ENCODE measurements at places on chromosomes 2 and 18. TPM values are rescaled to one million over a fixed set of nuclear protein-coding genes. Genes with fewer than 3 reads are reported as not detected.
A peak's percentile ranks its signal among the peaks of the same experiment; 100 is the strongest.

- no peak for DNase-seq
Measured at GRCh38 chr2:156430236-156430979, 5.8 kb upstream of the GPD2 start.

CD207 gene
- total RNA-seq, result not detected

CDK15 gene
- total RNA-seq, result 0.18 TPM

DNA sequence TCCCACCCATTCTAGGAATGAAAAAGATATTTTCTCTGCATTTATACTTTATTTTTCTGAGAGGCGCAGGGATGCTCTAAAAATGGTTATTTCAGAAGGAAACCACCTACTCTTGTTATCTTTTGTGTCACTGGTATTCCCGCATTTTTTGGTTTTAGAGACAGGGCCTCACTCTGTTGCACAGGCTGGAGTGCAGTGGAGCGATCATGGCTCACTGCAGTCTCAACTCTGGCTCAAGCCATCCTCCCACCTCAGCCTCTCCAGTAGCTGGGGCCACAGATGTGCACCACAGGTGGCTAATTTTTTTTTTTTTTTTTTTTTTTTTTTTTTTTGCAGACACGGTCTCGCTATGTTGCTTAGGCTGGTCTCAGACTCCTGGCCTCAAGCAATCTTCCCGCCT, 135.9 kb downstream of the NCK2 start:
- no peak for DNase-seq

ABCB11 gene
- total RNA-seq, result 2.6 TPM

DNA sequence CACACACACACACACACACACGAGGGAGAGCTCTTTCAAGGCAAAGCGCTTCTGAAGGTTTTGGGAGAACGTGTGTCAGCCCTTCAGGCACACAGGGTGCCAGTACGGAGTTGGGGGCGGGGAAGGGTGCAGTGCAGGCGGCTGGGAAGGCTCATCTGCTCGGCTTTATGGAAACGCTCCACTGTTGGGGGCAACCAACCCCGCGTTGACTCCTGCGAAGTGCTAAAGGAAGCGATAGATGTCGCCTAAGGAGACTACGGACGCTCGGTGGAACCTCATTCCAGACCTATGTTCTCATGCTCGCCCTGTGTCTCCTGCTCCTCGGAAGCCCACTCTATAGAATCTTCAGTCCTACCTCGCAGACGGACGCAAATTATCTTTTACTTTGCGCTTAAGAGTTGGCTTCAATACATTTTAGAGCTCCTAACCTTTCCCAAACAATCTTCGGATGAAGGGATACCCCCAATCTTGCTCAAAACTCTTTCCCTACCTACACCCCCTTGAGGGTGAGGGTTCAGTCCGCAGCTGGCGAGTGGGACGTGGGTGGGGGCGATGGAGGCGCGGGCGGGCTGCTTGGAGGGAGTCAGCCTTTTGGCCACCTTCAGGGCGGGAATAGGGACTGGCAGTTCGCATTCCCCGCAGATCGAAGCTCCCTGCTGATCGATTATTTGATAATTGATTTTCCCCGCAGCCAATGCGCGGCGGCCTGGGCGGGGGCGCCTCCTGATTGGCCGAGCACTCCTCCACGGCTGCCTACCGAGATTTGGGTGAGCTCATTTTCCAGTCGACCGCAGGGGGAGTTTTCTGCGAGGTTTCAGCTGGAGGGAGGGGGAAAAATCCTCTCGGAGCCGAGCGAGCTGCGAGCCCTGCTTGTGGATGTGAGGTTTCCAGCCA, 1.9 kb upstream of the MEIS1 start:
- DNase-seq, result peak; percentile 96

DNA sequence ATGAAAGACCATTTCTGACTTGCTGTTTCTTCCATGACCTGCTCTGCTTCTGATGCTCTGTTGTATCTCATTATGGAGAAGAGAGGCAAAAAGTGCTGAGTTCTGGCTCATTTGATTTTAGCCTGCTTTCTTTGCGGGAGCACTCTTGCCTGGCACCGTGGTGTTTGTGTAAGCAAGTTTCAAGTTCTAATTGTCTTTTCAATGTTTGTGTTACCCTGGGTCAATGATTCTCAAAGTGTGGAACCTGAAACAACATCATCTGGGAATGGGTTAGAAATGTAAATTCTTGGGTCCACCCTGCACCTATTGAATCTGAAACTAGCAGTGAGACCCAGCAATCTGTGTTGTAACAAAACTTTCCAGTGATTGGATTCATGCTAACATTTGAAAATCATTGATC, 85.5 kb upstream of the STON1 start:
- DNase-seq, result no peak

- peak; percentile 47 for DNase-seq
Measured at GRCh38 chr2:10447300-10447894, 730 bp downstream of the ODC1 start.

CYP26B1 gene
- total RNA-seq, result 47.5 TPM

UGT1A10 gene
- total RNA-seq, result not detected

CABLES1 gene
- total RNA-seq, result 7.0 TPM

- no peak for DNase-seq
Measured at GRCh38 chr2:205734436-205735037, 52.2 kb downstream of the NRP2 start.

DNA sequence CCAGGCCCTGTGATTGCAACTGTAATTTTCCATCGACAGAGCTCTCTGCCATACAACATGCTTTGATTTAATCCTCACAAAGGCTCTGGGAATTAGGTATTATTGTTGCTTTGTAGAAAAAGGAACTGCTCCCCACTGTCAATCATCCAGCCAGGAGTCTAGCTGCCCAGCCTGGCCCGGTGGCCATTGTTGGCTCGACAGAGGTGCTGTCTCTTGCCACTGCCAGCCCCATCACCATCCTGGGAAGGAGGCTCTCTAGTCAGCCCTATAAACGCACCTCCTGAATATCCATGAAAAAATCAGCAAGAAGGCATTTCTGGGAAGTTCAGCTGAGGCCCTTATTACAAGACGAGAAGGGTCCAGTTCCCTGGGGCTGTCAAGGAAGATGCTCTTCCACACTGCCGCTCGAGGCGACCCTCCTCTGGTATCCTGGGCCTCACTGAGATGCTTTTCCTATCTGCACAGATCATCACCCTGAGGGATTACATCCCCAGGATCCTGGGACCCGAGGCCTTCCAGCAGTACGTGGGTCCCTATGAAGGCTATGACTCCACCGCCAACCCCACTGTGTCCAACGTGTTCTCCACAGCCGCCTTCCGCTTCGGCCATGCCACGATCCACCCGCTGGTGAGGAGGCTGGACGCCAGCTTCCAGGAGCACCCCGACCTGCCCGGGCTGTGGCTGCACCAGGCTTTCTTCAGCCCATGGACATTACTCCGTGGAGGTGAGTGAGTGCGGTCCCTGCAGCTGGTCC, 71.0 kb downstream of the TPO start:
- DNase-seq, result no peak

GRCh38 chr2:202135091-202135874, 62.2 kb downstream of the KIAA2012 start:
- no peak for DNase-seq

DNA sequence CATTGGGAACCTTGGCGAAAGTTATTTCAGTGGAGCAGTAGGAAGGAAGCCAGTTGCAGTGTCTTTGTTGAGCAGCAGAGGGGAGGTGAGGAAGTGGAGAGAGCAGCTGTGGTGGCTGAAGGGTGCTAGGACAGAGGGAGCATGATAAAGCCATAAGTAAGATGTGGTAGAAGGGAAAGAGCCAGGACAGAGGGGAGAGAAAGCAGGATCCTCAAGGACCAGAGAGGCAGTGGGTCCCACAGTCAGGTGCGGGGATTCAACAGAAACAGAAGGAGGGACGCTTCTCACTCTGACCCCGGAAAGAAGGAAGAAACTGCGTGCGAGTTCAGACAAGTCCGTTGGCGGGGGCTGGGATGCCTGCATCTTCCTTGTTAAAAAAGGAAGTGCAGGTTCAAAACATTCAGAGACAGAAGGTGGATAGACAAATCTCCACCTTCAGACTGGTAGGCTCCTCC, at the start of gene CXCR2:
Gene CXCR2 (plus strand): TSS at position 403 of the 455 bp plus-strand sequence. CDS start 8,774 bp downstream, outside the sequence.
- no peak for DNase-seq

RAMP1 gene
- 4.6 TPM for total RNA-seq

TNS1 gene
- total RNA-seq, result 18.7 TPM

DNA sequence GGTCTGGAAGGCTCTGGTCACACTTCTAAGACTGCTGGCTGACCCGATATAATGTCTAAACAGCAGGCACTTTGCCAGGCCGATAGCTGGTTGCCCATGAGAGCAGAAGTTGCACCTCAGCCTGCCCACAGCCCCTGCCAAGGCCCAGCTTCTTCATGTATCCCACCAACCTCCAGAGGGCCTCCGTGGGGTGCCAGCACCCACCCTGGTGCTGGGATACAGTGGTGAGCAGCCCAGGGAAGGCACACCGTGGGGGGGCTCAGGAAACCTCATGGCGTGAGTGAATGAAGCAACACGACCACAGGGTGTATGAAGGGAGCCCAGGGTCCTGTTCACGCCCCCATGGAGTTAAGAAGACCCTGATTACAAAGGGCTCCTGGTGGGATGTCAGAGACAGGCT, 16.2 kb upstream of the GLI2 start:
- no peak for DNase-seq

TEX44 gene
- total RNA-seq, result not detected

GRCh38 chr2:152098496-152099366, at the start of gene CACNB4:
Gene CACNB4 (minus strand): TSS chr2:152099044.
- DNase-seq, result peak; percentile 11

- DNase-seq, result no peak
Measured at GRCh38 chr2:194086129-194086528, 1570.9 kb upstream of the SLC39A10 start.

DNA sequence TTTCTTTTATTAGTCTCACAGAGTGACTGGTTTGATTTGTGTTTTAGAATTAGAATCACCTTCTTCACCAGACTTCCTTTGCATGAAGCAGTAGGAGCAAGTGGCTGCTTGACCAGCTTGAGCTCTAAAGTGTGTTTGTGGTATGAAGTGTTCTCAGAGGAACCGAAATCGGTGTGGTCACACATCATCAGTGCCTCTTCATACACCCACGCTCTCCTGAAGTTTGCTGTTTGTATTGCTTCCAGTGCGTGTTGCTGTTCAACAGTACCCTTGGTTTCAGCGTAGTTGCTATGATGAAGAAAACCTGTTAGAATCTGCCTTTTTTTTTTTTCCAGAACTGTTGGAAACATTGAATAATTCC, 77.9 kb downstream of the LIMS1 start:
- no peak for DNase-seq

ASPRV1 gene
- 5.6 TPM for total RNA-seq

RABL2A gene
- total RNA-seq, result 27.6 TPM

DNA sequence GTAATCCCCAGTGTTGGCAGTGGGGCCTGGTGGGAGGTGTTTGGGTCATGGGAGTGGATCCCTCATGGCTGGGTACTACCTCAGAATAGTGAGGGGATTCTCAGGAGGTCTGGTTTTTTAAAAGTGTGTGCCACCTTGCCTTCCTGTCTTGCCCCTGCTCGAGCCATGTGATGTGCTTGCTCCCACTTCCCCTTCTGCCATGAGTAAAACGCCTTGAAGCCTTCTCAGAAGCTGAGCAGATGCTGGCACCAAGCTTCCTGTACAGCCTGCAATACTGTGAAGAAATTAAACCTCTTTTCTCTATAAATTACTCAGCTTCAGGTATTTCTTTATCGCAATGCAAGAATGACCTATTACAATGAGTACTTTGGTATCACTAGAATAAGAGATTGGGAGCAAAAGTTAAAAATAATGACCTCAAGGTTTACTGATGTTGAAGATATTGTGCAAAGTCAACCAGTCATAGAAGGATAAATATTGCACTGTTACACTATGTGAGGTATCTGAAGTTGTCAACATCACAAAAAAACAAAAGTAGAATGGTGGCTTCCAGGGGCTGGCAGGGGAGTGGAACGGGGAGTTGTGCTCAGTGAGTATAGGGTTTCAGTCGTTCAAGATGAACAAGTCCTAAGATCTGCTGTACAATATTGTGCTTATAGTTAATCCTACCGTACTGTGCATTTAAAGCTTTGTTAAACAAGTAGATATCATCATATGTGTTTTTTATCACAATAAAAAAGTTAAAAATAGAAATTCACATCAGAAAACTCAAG, 938.3 kb upstream of the CNTNAP5 start:
- no peak for DNase-seq

- peak; percentile 68 for DNase-seq
Measured at GRCh38 chr2:43269074-43269572, 42.7 kb upstream of the ZFP36L2 start.

DNA sequence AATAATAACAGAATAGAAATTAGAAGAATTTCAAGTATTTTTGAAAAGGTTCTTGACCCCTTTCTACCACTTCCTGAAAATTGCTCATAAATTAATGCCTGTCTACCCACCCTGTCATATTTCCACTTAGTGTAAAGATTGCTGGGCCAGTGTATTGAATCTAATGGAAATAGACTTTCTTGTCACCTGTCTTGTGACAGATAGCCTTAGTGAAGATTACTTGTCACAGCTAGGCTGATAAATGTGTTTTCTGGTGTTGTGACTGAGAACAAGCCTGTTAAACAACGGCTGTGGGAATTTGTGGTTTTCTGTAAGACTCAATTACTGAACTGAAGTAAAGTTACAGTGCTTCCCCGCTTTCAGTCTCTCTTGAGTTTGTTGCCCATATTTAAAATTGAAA, 37.0 kb downstream of the PIK3C3 start:
- no peak for DNase-seq

POTEC gene
- 0.09 TPM for total RNA-seq

GRCh38 chr2:108889907-108890306, 99.1 kb downstream of the EDAR start:
- DNase-seq, result no peak

DNA sequence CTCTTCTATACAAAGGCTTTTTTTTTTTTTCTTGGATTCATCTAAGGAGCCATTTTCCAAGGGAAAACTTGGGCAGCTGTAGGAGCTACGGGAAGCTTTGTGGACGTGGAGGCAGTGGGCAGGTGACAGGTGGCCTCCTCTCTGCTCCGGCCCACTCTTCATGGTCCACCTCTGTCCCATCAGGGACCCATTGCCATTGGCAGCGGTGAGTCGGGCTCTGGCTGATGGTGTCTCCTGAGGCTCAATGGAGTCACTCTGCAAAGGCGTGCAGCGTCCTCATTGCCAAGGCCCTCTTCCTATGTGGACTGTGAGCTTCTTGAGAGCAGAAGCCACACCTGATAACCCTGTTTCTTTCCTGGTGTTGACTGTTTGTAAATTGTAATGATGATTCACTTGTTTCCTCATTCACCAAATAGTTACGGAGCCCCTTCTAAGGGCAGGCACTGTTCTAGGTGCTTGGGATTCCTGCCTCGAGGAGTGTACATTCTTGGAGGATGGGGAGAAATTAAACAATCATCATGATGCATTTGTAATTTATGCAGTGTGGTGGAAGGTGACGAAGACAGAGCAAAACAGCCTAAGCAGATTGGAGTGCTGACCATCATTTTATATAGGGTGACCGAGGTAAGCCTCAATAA, 240.3 kb upstream of the HS6ST1 start:
- DNase-seq, result no peak

- DNase-seq, result no peak
Measured at GRCh38 chr2:241545106-241545505, 13.4 kb upstream of the BOK start.

GRCh38 chr2:55033921-55034320, 16.3 kb downstream of the RTN4 start:
- DNase-seq, result no peak

DNA sequence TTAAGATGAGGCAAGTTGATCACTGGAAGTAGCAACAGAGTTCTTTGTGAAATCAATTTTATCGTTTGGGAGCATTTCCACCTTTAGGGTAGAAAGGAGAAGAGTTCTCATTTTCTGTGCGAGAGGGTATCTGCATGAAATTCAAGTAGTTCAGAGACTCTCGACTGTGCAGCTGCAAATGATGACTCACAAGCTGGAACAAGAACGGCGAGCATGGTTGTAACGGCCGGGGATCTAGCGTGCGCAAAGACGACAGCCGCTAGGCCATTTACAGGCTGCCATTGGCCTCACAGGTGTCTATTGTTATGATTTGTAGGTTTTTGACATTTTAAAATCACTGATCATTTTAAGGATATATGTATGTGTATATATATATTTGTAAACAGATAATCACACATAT, 5.2 kb downstream of the KLHL29 start:
- no peak for DNase-seq

All from cerebellum (tissue), 4 donors.